ENCODE measurements at places on chromosomes 6 and 20.

- DNase-seq, result no peak
Observed at GRCh38 chr6:40988634-40989033, 50.4 kb downstream of the UNC5CL start.

- no peak for DNase-seq
Observed at GRCh38 chr20:51327251-51327841, 215.2 kb downstream of the NFATC2 start.

DNA sequence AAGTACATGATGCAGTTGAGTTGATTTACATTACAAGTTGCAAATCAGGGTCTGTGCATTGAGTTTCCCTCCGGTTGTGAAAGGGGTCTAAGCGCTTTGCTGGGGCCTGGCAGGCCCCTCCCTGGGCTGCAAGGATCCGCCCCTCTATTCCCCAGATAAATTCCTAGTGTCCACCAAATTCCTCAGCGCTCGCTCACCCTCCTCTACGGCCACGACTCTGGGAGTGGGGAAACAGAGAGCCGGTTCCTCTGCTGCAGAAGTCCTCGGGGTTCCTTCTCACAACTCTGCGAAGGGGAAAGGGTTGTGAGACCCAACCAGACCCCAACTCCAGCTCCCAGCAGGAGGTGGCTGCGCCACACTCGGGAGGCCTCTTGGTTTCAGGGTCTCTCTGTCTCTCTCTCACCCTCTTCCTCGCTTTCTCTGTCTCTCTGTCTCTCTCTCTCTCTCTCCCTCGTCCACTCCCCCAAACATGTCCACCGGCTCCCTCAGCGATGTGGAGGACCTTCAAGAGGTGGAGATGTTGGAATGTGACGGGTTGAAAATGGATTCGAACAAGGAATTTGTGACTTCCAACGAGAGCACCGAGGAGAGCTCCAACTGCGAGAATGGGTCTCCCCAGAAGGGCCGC lies at the start of gene TCF21:
TCF21 (plus strand) TSS at position 185 of the 628 bp plus-strand sequence; CDS start at position 470, 285 bp downstream.
- no peak for DNase-seq

DNA sequence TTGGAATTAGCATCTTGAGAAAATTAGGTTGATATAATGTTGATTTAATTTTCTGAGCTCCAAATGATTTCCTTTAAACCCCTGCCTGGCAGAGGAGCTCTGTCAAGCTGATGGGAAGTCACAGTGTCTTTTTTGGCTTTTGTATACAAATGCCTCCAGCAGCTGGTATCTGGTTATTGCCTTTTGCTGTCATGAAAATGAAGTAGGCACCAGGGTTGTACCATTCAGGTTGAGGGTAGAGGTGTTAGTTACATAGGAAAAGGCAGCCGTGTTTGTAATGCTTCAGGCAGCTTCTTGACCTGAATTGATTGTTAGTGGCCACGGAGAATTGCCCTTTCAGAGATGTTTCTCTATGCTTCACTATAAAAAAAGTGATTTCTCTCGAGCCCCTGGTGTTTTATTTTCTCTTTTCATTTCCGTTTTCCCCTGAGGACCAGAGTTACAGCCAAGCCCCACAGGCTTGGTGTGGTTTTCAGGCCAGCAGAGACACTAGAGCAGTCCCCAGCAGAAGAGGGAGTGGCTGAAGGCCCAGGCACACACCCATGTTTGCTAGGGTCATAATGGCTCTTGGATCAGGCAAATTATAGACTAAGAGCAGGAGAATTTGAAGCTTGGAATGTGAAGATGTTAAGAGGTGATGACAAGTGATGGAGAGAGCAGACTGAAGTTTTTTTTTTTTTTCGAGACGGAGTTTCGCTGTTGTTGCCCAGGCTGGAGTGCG lies 21.6 kb downstream of the CMTR1 start:
- no peak for DNase-seq

- peak; percentile 52 for DNase-seq
Observed at GRCh38 chr6:107185391-107185970, 70.2 kb upstream of the BEND3 start.

- no peak for DNase-seq
Observed at GRCh38 chr6:84645563-84646266, 118.7 kb downstream of the TBX18 start.

GRCh38 chr6:157711060-157711459 lies 112.0 kb upstream of the SNX9 start:
- DNase-seq, result no peak

DNA sequence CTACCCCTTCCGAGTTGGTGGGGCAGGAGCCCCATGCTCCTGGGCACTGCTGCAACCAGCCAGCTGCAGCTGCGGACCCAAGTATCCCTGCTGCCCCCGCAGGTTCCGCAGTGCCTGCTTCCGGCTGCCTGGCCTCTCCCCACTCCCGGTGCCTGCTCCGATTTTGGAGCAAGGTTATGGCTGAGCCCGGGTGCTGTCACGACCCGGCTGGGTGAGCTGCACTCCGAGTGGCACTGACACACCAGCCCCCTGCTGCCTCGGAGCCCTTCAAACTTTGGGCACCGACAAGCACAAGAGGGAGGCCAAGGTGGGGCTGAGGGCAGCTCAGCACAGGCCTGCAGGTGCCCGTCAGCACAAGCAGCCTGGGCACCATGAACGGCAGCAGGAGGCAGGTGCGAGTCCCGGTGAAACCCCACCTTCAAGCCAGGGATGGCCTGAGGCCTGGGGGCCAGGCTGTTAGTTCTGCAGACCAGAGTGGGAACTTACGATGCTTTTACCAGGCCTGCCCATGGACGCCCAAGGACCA lies 25.9 kb upstream of the HACE1 start:
- DNase-seq, result peak; percentile 55

DNA sequence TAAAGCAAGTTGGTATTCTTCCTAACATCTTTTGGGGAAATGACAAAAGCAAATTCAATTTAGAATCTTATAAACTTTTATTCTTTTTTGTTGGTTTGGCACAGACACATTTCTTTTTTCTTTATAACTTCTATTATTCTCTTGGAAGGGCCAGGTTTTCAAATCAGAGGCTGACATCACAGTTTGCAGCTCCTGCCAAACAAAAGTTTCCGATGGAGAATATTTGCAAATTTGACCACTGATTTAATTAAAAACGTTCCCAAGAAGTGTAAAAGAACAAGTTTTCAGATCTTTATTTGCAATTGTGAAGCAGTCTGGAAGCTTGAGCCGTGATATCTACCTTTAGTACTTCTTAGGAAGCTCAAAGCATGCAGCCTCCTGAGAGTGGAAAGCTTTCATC lies 53.8 kb upstream of the CD83 start:
- no peak for DNase-seq

- peak; percentile 14 for DNase-seq
Observed at GRCh38 chr6:113031591-113032238, 684.6 kb downstream of the RFPL4B start.

DNA sequence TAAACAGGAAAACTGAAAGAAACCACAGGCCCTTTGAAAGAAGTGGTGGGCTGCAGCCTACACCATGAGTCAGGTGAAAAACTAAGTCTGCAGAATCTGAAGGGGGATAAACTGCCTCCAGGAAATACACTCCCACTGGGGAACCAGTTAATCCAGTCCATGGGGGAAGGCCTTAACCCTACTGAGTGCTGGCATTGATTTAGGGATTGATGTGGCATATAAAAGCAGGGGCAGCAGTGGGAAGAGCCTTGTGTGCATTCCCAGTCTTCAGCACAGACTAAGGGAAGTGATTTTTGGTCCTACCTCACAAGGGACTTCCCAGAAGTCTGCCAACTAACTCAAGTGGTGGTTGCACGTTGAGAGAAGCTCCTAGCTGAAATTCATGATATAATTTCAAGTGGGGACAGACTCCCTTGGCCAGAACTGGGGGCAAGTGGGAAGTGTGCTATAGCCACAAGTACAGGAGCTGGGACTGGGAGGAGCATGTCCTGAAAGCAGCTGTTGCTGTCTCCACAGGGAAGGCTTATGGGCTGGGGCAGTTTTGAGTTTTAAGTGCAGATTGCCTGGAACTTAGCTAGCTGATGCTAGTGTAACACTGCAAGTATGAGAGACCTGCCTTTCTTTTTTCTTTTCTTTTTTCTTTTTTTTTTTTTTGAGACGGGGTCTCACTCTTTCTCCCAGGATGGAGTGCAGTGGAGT lies 31.2 kb downstream of the CITED2 start:
- DNase-seq, result no peak

DNA sequence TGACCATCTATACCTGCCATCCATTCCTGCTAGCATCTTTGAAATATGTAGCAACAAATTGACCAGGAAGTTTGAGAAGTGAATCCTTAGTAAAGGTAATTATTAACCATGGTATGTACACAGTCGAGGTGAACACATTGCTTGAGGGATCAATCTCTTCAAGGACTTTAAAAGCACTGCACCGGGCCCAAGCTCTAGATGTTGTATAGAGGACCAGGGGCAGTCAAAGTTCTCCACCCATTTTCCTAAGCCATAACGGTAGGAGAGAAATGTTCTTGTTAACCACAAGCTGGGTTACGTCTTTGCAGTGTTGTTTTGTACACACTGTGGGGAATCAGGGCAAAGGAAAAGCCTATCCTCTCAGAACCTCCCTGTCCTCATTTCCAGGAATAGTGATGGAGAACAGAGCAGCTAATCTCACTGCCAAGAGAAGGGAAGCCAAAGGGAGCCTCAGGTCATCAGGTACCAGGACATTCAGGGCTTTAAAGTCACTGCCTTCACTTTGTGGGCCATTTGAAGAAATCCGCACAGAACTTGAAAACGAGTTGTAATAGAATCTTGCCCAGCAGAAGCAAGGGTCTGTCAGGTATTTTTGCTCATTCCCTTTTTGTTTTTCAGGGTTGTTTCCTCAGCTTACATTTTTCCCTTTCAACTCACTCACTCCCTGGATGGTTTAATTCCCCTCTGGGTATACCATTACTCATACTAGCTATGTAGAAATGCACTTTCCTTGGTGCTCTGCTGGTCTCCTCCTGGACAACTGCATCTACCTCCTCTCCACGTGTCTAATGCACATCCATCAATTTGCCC lies 5.3 kb upstream of the PM20D2 start:
- DNase-seq, result no peak

DNA sequence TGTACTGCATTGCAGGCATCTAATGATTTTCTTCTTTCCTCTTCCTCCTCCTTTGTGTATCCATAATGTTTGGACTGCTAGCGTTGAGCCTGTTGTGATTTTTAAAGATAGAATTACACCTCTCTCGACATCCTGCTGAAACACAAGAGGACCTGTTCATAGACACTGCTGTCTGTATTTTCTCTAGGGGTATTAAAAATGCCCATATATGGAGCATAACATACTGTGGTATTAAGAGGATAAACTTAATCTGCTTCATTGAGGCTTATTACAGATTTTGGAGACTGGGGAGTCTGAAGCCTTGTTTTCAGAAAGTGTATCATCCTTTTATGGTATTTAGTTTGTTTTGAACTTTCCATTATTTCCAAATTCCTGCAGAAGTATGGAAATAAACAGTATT lies 414.3 kb downstream of the CDKAL1 start:
- no peak for DNase-seq

DNA sequence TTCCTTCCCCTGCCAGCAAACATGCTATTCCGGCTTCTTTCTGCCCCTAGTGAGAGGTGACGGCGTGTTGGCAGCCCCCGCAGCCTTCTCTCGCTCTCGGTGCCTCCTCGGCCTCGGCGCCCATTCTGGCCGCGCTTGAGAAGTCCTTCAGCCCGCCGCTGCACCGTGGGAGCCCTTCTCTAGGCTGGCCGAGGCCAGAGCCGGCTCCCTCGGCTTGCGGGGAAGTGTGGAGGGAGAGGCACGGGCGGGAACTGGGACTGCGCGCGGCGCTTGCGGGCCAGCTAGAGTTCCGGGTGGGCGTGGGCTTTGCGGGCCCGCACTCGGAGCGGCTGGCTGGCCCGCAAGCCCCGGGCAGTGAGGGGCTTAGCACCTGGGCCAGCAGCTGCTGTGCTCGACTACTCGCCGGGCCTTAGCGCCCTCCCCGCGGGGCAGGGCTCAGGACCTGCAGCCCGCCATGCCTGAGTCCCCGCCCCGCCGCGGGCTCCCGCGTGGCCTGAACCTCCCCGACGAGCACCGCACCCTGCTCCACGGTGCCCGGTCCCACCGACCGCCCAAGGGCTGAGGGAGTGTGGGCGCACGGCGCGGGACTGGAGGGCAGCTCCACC lies 20.0 kb upstream of the PXDC1 start:
- DNase-seq, result no peak

- no peak for DNase-seq
Observed at GRCh38 chr6:8658416-8658815, 223.1 kb upstream of the SLC35B3 start.

DNA sequence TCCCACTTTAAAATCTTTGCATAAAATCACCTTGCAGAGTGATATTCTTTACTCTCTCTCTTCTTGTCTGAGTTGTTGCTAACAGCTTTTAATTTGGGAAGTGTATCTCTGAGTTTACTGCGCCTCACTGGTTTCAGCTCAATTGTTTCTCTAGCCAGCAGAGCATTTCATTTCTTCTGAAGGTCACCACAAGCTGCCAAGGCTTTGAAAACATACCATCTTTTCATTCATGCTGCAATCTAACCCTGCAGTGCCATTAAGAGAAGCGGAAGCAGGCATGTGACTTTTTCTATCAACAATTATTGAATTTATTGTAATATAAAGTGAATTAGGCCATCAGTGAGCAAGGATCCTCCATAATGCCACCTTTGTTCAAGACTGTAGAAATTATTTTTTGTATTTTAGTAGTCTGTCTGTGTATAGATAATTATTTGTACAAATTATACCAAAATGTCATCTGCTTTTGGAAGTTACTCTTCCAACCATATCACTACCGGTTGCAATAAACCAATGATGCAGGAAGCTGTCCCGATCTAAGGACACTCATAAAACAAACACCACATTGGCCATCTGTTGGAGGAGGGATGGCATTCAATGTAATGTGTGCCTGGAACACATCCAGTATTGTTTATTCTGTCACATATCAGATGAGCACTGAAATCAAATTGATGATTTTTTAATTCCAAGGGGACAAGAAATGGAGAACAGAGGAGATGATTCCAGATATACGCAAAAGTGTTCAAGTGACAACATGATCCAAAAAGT lies 26.8 kb downstream of the HS3ST5 start:
- DNase-seq, result peak; percentile 45

GRCh38 chr20:56956534-56956933 lies 309.9 kb downstream of the BMP7 start:
- DNase-seq, result no peak

GRCh38 chr6:130306377-130306776 lies 59.4 kb upstream of the TMEM200A start:
- no peak for DNase-seq

DNA sequence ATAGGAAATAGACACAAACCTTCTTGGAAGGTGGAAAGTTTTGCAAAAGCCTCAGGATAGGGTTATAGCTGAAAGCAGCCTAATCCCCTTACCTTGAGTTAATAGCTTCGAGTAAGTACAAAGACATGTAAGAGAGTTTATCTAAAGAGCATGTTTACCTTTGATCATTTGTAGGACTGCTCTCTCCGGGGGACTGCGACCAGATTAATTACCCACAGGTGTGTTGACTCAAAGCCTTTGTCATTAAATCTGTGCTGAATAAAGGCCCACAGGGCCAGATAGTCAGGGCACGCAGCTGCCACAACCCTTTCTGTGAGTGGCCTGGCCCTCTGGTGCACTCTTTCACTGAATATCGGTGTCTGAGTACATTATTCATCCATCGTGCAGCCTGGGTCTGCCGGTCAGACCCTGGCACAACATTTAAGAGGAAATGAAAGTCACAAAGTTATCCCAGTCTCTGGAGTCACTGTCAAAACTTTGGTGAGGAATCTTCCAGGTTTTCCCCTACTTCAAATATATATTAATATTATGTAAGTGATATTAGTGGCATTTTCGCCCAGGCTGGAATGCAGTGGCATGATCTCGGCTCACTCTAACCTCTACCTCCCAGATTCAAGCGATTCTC lies 5.4 kb upstream of the MICA start:
- no peak for DNase-seq

GRCh38 chr6:145508107-145508506 lies 227.2 kb downstream of the EPM2A start:
- no peak for DNase-seq

- DNase-seq, result no peak
Observed at GRCh38 chr20:61263084-61263695, 11.1 kb downstream of the CDH4 start.

- no peak for DNase-seq
Observed at GRCh38 chr20:13298692-13299373, 77.8 kb downstream of the ISM1 start.

Data from SHP77 (cell line).